ENCODE measurements at places on chromosomes 16 and 17.

GRCh38 chr16:46929378-46930332 lies 43.8 kb downstream of the DNAJA2 start:
- peak; percentile 61 for DNase-seq

GRCh38 chr17:44920565-44920940 lies 5.3 kb upstream of the GFAP start:
- DNase-seq: no peak

GRCh38 chr17:58947824-58948223 lies 158.9 kb downstream of the TRIM37 start:
- DNase-seq: no peak

- no peak for DNase-seq
Observed at GRCh38 chr16:50257876-50258275, 8.5 kb upstream of the ADCY7 start.

DNA sequence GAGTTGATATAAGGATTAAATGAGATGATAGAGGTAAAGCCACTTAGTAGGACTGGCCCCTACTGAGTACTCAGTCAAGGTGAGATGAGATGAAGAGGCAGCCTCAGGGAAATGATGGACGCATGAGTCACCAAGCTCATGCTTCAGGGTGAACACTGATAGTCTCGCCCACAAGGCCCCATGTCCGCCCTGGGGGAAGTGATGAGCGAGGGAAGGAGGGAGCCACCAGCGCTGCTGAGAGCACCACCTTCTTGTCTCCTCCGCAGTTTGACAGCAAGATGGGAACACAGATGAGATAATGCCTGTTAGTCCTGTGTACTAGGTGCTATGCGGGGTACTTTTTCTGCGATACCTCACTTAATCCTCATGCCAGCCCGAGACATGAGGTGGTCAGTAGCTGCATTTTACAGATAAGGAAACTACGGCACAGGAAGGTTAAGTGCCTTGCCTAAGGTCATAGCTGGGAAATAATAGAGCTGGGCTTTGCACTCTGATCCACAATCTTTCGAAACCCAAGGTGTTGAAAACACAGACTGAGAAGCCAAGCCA lies 383.0 kb downstream of the CPPED1 start:
- no peak for DNase-seq

- peak; percentile 93 for DNase-seq
Observed at GRCh38 chr17:7314719-7315569, at the start of gene GPS2. Gene GPS2 (minus strand): TSS chr17:7315360. CDS start chr17:7315052, 308 bp downstream.

GRCh38 chr17:8629371-8630226 lies 926 bp downstream of the MYH10 start:
- peak; percentile 6 for DNase-seq

GRCh38 chr17:67476787-67477335 lies 99.8 kb downstream of the PITPNC1 start:
- DNase-seq: no peak

- DNase-seq: no peak
Observed at GRCh38 chr16:88762258-88762870, 22.7 kb downstream of the PIEZO1 start.

GRCh38 chr16:4947722-4948503 lies 10.2 kb upstream of the SEC14L5 start:
- DNase-seq: no peak

DNA sequence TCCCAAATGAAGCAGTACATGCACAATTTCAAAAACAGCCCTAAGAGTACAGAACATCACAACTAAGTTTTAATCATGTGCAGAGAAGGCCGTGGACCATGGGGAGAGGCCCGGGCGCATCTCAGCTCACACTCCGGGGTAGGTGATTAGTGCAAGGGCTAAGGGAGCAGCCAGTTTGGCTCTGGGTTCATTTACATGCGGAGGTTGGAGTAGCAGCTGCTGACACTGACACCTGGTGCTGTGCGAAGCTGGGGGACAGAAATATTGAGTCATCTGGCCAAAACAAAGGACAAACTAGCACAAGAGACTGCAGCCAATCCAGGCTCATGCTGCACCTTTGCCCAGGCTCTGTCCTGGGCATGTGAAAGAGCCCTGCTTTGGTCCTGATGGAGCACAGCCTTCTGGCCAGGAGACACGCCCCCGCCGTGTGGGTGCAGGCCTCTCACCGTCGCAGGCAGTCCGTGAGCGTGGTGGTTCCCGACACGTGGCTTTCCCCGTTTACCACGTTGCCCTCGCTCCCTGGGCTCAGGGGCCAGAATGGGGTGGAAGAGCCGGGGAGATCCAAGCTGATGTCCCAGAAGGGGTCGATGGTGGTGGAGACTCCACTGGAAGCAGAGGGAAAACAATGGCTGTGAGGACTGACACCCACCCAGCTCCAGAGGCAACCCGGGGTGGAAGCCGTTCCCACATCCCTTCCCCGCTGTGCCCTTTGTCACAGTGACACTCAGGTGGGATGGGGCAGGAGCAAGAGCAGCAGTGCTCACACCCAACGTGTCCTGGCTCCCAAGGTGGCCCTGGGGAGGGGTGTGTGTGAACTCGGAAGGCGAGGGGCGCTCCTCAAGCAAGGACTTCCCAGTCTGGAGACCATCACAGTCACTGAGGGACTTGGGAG lies 31.9 kb downstream of the USP22 start:
- DNase-seq: no peak

- no peak for DNase-seq
Observed at GRCh38 chr17:72778169-72779151, 314.0 kb downstream of the SLC39A11 start.

Data from T-helper 9 cell (primary cell).